ENCODE measurements at places on chromosomes 1 and 21. TPM values are rescaled to one million over a fixed set of nuclear protein-coding genes. Genes with fewer than 3 reads are reported as not detected.

GRCh38 chr1:112762541-112763500 lies 47.7 kb upstream of the PPM1J start:
- H3K36me3 ChIP-seq = no peaks in the 10 kb centered on the region
- no peak for DNase-seq
- no peak overlapping the region for H3K4me3 ChIP-seq
- no peak overlapping the region for H3K27ac ChIP-seq
- H3K4me1 ChIP-seq = no peaks in the 10 kb centered on the region
- H3K27me3 ChIP-seq = no peaks in the 10 kb centered on the region

GRCh38 chr21:36420571-36421339 lies 35.6 kb downstream of the CHAF1B start:
- no peak overlapping the region for H3K27ac ChIP-seq
- H3K27me3 ChIP-seq = no peaks in the 10 kb centered on the region
- H3K4me1 ChIP-seq = peaks cover 4% of the 10 kb centered on the region

DNA sequence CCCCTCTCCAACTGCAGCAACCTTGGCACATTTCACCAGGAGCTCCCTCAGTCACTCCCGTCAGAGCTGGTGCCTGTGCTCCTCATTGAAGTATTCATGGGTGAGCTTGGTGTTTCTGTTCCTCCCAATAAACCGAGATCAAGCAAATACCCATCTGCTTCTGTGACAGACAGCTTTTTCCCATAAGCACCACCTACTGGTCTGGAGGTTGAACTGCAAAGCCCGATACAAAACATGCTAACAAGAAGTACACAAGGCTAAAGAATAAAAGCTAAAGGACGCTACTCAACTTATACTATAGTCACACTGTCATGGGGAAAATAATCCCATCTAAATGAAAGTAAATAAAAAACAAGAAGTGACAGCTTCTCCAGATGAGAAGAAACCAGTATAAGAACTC lies 111.9 kb upstream of the C21orf91 start:
- H3K27me3 ChIP-seq = no peaks in the 10 kb centered on the region
- H3K36me3 ChIP-seq = no peaks in the 10 kb centered on the region
- H3K27ac ChIP-seq = no peak overlapping the region

DNA sequence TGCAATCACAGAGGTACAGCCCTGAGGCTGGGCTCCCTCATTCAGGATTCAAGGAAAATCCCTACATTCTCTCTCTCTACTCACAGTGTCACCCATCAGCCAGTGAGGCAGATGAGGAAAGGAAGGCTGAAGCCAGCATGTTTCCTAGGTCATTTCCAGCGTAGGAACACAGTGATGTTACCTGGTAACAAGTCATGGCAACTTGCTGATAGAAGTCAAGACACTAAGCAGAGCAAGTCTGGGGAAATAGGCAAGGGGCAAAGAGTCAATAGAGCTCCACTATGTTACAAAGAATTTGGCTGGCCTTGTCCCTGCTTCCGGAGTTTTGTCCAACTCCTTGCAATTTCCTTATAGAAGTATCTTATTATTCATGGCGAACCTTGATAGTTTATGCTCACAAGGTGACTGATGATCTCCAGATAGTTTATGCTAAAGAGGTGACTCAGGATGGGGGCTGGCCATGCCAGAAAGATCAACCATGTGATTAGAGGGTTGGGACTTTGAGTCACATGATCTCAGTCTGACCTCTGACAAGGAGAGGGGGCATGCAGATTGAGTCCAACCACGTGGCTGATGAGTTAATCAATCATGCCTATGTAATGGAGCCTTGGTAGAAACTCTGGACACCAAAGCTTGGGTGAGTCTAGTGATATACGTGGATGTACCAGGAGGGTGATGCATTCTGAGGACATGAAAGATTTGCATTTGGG lies 51.1 kb downstream of the SUSD4 start:
- H3K4me1 ChIP-seq = no peaks in the 10 kb centered on the region
- no peak overlapping the region for H3K27ac ChIP-seq
- no peak for DNase-seq
- no peaks in the 10 kb centered on the region for H3K27me3 ChIP-seq
- no peak overlapping the region for H3K4me3 ChIP-seq
- no peaks in the 10 kb centered on the region for H3K36me3 ChIP-seq

DNA sequence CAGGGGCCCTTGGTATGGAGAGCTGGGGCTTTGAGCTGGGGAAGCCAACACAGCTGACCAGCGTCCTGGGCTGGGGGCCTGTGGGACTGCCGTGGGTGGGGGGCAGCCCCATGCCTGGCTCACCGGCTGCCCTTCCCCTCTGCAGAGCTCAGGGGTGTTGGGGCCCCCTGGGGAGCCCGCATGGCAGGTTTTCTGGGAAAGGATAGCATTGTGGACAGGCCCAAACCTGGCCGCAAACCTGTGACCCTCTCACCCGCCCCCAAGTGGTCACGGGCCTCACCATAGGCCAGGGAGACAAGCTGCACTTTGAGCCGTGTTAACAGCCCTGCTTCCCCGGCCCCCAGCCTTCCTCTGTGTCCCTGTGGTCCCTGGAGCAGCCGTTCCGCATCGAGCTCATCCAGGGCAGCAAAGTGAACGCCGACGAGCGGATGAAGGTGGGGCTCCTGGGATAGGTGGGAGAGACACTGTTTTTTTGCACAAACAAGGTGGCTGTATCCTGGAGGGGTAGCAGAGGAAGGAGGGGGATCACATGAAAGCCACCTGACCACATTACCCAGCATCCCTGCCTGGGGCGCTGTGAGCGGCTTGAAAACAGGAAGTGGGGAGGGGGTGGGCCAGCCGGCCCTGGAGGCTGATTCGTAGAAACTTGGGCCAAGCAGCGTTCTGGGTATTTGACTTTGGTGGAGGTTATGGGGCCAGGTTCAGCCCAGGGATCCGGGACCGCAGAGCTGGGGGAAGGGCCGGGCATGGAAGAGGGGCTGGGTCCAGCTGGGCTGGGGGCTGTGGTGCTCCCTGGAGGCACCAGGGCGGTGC lies 65.9 kb downstream of the PIK3CD start:
- peak overlapping the region; percentile 49 for H3K27ac ChIP-seq
- no peak overlapping the region for H3K4me3 ChIP-seq
- peaks cover 4% of the 10 kb centered on the region for H3K4me1 ChIP-seq

GRCh38 chr1:220887520-220888416 lies 8.5 kb downstream of the HLX start:
- peak overlapping the region; percentile 47 for H3K4me3 ChIP-seq
- H3K4me1 ChIP-seq = peaks cover 44% of the 10 kb centered on the region
- H3K27ac ChIP-seq = no peak overlapping the region
- no peak for DNase-seq
- peaks cover 100% of the 10 kb centered on the region for H3K27me3 ChIP-seq

- no peaks in the 10 kb centered on the region for H3K27me3 ChIP-seq
- H3K4me3 ChIP-seq = no peak overlapping the region
- H3K27ac ChIP-seq = no peak overlapping the region
- no peaks in the 10 kb centered on the region for H3K36me3 ChIP-seq
- H3K4me1 ChIP-seq = no peaks in the 10 kb centered on the region
These were observed 185.5 kb downstream of the CRB1 start for GRCh38 chr1:197453376-197454058.

GRCh38 chr1:224067621-224068457 lies 46.1 kb upstream of the FBXO28 start:
- H3K4me3 ChIP-seq = no peak overlapping the region
- H3K4me1 ChIP-seq = no peaks in the 10 kb centered on the region
- H3K27ac ChIP-seq = no peak overlapping the region
- no peaks in the 10 kb centered on the region for H3K36me3 ChIP-seq
- no peak for DNase-seq

DNA sequence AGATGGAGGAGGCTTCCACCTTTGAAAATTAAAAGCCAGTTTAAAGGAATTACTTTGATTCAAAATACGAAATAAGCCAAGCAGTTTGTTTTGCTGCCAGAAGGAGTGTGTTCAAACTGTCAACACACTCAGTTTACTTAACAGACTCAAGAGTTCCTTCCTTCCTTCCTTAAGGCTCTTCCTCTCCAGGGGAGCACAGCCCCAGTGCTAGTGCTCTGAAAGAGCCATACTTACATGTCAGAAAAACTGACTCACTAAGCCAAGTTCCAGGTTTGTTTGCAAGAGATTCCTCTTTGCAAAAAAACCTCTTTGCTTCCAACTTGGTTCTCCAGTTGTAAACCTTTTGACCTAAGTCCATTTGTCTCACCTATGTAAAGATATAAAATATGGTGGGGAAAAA lies 14.3 kb downstream of the SETD4 start:
- peaks cover 80% of the 10 kb centered on the region for H3K36me3 ChIP-seq
- DNase-seq = no peak
- no peaks in the 10 kb centered on the region for H3K4me1 ChIP-seq
- no peaks in the 10 kb centered on the region for H3K27me3 ChIP-seq

DNA sequence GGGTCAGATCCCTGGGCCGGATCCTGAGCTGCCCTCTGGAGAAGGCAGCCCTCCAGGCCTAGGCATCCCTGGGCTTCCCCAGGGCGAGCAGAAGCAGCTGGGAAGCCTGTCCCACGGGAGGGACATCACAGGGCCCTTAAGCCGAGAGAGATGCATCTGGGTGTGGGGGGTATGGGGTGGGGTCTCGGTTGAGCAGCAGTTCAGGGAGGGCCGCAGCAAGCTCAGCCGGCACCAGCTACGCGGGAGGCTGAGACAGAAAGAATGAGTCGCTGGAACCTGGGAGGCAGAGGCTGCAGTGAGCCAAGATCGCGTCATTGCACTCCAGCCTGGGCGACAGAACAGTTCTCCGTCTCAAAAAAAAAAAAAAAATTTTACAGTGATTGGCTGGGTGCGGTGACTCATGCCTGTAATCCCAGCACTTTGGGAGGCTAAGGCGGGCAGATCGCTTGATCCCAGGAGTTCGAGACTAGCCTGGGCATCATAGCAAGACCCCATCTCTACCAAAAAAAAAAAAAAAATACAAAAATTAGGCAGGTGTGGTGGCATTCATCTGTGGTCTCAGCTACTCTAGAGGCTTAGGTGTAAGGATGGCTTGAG lies 37.7 kb downstream of the RRP1 start:
- H3K27ac ChIP-seq = no peak overlapping the region
- no peak overlapping the region for H3K4me3 ChIP-seq
- DNase-seq = no peak
- H3K27me3 ChIP-seq = no peaks in the 10 kb centered on the region
- peaks cover 7% of the 10 kb centered on the region for H3K4me1 ChIP-seq
- no peaks in the 10 kb centered on the region for H3K36me3 ChIP-seq

DNA sequence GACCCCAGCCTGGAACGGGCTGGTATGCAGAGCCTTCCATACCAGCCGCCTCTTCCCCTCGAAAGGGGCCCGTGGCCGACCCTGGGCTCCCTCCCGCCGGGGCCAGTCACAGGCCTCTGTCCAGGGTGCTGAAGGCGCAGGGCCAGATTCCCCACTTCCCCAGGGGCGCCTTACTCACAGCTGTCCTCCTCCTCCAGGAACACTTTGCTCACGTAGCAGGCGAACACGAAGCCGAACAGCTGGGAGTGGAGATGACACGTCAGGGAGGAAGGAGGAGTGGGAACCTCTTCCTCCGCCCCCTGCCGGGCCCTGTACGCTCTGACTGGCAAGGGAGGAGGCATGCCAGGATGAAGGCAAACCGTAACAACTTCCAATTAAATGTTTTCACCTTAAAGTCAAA lies 57.3 kb downstream of the NKAIN1 start:
- no peak overlapping the region for H3K4me3 ChIP-seq
- no peaks in the 10 kb centered on the region for H3K27me3 ChIP-seq
- no peaks in the 10 kb centered on the region for H3K36me3 ChIP-seq
- no peaks in the 10 kb centered on the region for H3K4me1 ChIP-seq
- no peak overlapping the region for H3K27ac ChIP-seq
- no peak for DNase-seq

GRCh38 chr1:172616636-172617035 lies 42.3 kb upstream of the FASLG start:
- no peaks in the 10 kb centered on the region for H3K4me1 ChIP-seq
- no peaks in the 10 kb centered on the region for H3K27me3 ChIP-seq
- H3K4me3 ChIP-seq = no peak overlapping the region
- DNase-seq = no peak

DNA sequence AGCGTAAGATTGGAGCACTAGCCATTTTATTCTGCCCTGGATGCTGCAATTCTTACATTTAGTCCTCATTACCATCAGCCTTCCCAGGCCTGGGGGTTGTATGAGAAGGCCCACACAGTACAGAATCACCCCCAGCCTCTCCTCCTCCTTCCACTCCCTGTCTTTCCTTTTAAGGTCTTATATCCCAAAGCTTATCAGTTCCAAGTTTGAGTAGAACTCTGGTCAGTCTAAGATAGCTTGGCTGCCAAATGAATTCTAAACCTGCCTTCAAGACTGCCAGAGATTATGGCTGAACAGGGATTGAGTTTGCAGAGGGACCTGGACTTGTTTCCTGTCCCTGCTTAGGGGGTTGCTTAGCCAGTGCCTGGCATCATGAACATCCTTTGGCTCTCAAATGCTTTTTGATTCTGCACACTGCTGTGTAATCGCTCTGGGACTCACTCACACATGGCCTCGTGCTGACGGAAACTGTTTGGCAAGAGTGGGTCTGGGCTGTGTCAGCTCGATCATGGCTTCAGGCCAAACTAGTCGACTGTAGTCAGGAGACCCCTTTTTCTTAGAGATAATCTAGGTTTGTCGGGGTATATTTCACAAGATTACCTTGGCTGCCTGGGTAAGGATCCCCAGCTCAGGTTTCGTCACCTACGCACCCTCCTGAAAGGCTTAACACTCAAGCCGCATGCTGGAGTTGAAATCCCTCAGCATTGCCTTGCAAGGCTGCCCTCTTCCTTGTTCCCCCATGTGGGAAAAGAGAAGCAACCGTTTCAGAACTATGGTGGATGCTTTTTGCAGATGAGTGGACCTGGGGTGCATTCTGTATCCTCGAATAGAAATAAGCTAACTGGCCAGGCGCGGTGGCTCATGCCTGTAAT lies 252.6 kb downstream of the NFIA start:
- H3K36me3 ChIP-seq = no peaks in the 10 kb centered on the region
- H3K27me3 ChIP-seq = no peaks in the 10 kb centered on the region
- H3K4me3 ChIP-seq = no peak overlapping the region

The RHOC gene
- polyA plus RNA-seq = 114 TPM

The RIPPLY3 gene
- 2.2 TPM for polyA plus RNA-seq

The IL19 gene
- polyA plus RNA-seq = not detected

The PODN gene
- 0.17 TPM for polyA plus RNA-seq

The CRYAA gene
- polyA plus RNA-seq = not detected

The RGS16 gene
- 5.7 TPM for polyA plus RNA-seq

The LIPI gene
- polyA plus RNA-seq = not detected

The HHIPL2 gene
- polyA plus RNA-seq = 0.08 TPM

The EIF3I gene
- polyA plus RNA-seq = 345 TPM
